Hepatic stellate cell (primary cell): ENCODE measurements at places on chromosomes 2 and 18.

DNA sequence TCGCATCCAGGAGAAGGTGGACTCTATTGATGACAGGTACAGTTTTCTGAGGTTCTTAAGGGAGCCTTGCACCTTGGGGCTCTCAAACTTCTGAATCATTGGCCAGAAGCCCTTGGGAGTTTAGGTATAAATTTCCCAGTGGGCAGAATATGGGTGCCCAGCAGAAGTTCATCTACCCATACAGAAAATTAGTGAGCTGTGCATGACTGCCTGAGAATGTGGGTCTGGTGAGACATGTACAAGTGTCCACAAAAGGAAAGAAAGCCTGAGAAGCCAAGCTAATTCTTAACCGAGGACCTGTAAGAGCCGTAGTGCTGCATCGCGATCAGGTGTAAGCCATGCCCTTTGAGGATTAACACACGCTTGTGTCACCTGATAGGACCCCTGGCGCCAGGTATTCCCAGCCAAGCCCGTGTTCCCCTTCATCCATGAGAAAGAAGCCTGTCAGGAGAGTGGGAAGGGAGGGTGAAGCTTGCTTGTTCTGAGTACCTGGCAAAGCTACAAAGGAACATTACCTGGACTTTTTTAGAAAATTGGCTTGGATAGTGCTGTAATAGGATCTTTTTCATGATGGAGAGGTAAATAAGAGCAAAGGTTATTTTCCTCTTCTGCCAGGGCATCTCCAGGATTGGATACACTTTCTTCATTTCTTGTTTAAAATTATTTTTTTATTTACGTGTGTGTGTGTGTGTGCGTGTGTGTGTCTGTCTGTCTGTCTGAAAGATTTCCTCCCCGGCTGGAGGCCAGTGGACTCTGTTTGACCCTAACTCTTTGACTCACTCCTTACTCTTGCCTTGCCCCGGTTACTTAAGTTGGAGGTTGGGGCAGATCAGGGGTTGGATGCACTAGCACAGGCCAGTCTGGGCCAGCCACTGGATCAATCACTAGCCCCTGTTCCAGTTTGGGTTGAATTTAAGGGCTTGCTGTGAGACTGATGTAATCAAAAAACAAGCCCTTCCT is 90.4 kb upstream of the EML6 start:
- DNase-seq: peak; percentile 38

- DNase-seq: no peak
Observed at GRCh38 chr2:102155703-102156515, 13.4 kb downstream of the IL1R1 start.

DNA sequence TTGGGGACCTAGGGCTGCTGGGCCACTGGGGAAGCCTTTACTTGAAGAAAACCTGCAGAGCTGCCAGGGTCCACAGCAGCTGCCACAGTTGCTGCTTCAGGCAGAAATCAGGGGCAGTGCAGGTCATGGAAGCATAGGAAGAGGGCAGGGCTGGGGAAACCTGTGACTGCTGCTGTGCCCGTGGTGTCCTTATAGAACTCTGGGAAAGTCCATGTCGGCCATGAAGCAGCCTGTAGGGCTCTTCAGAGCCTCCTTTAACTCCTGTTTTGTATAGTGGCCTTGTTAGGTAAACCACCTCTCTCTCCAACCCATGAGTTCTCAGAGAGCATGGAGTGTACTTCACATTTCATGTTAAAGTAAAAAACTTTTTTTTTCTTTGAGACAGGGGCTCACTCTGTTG is 62.1 kb downstream of the SMAD4 start:
- DNase-seq: no peak

GRCh38 chr2:198702796-198703195 is 754.9 kb downstream of the SATB2 start:
- no peak for DNase-seq

- no peak for DNase-seq
Observed at GRCh38 chr2:10392951-10393639, 55.0 kb downstream of the ODC1 start.

DNA sequence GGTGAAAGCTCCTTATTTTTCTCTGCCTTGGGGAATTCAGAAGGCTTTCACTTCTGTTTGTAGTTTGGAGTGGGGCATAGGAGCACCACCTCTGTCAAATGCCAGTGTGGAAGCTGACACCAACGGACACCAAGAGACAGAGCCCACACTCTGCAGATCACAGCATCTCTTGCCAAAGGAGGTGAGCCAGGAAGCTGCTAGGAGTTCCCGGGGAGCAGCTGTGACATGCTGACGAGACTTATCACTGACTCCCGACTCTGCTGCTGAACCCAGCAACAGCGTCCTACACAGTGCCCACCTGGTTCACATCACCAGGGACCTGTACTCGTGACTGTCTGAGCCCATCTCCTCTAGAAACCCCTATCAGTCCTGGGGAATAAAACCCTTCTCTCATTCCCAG is 8.1 kb downstream of the TEX51 start:
- no peak for DNase-seq

DNA sequence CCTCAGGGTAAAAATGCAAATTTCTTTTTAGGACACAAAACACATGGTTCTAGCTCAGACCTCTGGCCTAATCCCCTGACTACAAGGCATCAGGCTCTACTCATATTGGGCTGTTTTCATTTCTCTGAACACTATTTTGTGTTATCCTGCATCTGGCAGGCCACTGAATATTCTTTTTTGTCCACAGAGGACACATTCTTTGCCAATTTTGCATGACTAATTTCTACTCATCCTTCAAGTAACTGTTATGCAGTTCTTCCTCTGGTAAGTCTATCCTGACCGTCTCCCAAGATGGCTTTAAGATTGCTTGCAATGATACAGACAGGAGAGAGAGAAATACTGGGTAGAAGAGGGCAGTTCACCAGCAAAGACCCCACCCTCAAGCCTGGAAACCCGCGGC is 107.6 kb upstream of the RGPD4 start:
- no peak for DNase-seq

GRCh38 chr18:78980279-78980771 is 707 bp downstream of the SALL3 start:
- DNase-seq: no peak

- no peak for DNase-seq
Observed at GRCh38 chr2:127593228-127594115, 52.5 kb upstream of the GPR17 start.

GRCh38 chr18:32355896-32356295 is 114.8 kb downstream of the GAREM1 start:
- peak; percentile 8 for DNase-seq

DNA sequence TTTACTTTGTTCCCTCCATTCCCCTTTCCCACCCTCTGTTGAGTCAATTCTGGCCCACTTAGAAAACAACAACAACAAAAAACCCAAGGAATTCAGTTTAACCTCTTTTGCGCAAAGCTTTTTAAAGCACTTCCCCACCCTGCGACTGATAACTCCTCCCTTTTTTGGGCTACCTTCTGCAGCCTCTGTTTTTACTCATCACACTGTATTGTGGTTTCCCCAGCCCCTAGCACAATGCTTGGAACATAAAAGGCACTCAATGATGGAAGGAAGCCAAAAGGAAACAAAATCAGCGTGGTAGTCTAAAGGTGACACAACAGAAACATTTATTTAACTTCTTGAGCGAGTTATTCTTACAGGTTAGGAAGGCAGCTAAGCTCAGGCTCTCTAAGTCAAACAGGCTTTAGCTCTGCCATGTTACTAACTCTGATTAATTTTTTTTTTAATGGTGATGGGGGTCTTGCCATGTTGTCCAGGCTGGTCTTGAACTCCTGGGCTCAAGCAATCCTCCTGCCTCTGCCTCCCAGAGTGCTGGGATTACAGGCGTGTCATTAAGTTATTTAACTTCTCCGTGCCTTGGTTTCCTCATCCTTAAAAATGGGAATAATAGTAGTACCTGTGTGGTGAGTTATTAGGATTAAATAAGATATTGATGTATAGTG is 1.3 kb downstream of the CEP68 start:
- no peak for DNase-seq

- DNase-seq: peak; percentile 14
Observed at GRCh38 chr2:122451040-122451439, 695.6 kb downstream of the TSN start.

DNA sequence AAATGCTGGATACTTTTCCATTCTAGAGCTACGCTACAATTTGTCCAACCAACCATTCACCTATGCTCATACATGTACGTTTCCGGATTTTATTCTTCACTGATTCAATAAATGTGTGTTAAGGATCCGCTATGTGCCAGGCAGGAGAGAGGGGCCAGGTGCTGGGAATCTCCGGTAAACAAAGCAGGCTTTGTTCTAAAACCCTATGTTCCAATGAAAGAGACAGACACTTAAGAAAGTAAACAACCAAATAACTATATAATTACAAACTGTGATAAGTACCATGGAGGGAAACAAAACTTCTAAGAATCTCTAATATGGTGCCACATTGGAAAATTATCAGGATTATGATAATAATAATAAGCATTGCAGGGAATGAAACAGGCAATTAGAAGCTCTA is 22.2 kb upstream of the POMC start:
- no peak for DNase-seq

- no peak for DNase-seq
Observed at GRCh38 chr2:182019731-182020130, 34.1 kb downstream of the PPP1R1C start.

GRCh38 chr2:46169467-46169866 is 127.7 kb upstream of the EPAS1 start:
- DNase-seq: no peak

- no peak for DNase-seq
Observed at GRCh38 chr2:153971250-153971649, 99.5 kb downstream of the GALNT13 start.

GRCh38 chr2:191757208-191757607 is 79.3 kb downstream of the NABP1 start:
- DNase-seq: no peak

DNA sequence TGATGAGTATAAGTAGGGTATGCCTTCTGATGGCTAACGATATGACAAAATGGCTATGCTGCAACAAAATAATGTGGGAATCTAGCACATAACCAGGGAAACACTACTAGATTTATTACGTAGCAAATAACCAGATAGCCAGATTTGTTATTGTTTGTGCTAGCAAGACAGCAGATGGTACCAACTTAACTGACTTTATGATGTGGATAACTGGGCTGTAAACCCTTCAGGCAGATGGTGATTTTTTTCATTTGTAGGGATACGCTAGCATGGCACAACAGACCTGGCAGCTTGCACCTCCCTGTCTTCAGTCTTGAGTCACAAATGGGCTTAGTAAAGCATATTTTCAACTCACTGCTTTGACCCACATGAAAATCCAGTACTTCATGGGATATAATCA is 48.7 kb downstream of the PRELID3A start:
- no peak for DNase-seq

DNA sequence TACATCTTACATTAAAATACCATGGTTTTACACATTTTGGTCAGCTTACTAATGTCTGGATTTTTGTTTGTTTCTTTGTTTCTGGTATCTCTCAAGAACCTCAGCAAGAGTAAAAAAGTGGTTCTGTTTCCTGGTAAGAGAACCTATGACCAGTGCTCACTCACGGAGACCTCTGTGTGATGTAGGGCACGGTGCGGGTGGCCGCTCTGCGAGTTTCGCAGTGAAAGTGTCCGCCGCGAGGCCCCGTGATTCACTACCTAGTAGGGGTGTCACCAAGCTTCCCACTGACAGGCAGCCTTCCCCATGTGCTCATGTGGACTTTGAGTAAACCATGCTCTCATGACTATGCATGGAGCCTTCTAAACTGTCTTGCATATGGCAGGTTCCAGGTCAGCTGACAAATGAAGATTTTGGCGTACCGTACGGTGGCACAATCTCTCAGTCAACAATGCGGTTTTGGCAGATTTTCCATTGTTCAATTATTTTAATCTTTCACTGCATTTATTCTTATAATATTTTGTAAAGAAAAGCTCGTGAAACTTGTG is 137.3 kb downstream of the DCDC2C start:
- DNase-seq: no peak

- no peak for DNase-seq
Observed at GRCh38 chr18:47441914-47442313, 190.5 kb upstream of the SKOR2 start.

DNA sequence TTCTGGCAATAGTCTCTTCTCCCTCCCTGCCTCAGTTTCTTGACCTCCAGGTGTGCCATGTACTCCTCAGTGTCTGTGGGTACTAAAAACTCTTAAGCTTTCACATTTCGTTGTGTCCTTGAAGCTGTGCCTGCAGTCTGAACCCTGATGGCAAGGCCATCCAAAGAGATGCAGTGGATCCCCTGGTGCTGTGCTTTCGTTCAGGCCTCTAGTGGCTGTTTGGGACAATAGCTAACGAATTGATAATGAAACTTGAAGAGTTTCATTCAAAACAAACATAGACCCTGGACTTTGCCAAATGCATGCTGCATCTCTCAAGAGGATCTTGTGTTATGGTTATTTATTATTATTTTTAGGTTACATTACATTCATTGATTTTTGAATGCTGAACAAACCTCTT is 523.1 kb upstream of the FSIP2 start:
- DNase-seq: no peak

- peak; percentile 64 for DNase-seq
Observed at GRCh38 chr18:57353940-57354461, 1.6 kb downstream of the ST8SIA3 start.
